ENCODE measurements at places on chromosomes 2 and 18. TPM values are rescaled to one million over a fixed set of nuclear protein-coding genes. Genes with fewer than 3 reads are reported as not detected.

- no peak for DNase-seq
- H3K27me3 ChIP-seq = peaks cover 8% of the 10 kb centered on the region
- no peaks in the 10 kb centered on the region for H3K4me1 ChIP-seq
- no peaks in the 10 kb centered on the region for H3K36me3 ChIP-seq
Observed at GRCh38 chr2:1483551-1483950, 70.3 kb downstream of the TPO start.

GRCh38 chr2:37318401-37318800 is 6.2 kb downstream of the PRKD3 start:
- H3K4me3 ChIP-seq = no peak overlapping the region
- no peaks in the 10 kb centered on the region for H3K27me3 ChIP-seq
- H3K4me1 ChIP-seq = no peaks in the 10 kb centered on the region
- no peak for DNase-seq
- no peak overlapping the region for H3K27ac ChIP-seq

- H3K36me3 ChIP-seq = no peaks in the 10 kb centered on the region
- no peak for DNase-seq
- no peak overlapping the region for H3K27ac ChIP-seq
- no peak overlapping the region for H3K4me3 ChIP-seq
Observed at GRCh38 chr2:212076456-212076855, 462.1 kb downstream of the ERBB4 start.

DNA sequence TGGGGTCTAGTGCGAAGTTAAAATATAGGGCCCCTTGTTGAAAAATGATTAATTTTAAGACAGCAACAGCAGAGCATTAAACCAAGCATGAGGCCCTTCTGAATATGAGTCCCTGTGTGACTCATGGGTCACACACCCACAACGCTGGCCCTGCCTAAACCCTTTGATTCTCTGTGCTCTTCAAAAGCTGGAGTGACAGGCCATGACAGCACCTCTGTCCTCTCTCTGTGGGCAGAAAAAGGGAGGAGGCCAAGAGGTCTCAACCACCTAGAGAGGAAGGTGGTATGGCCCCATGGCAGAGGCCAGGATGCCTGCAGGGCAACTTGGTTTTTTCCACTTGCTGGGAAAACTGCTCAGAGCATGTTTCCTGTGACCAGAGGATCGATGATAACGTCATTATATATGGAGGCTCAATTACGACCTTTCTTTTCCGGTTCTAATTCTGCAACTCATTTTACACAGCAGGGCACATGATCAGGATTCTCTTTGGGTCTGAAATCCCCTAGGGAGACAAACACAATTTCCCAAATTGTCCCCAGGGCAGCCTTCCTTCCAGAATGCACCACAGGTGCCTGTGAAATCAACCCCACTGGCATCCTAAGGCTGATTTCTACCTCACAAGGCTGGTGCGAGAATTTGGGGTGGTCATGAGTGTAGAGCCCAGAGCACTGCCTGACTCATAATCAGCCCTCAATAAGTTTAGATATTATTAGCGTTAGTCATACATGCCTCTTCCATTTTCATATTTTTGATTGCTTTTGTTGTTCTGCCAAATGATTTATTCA is 102.0 kb upstream of the PPP1CB start:
- H3K27ac ChIP-seq = no peak overlapping the region
- no peak overlapping the region for H3K4me3 ChIP-seq
- H3K36me3 ChIP-seq = no peaks in the 10 kb centered on the region
- no peaks in the 10 kb centered on the region for H3K27me3 ChIP-seq

- no peaks in the 10 kb centered on the region for H3K36me3 ChIP-seq
- no peaks in the 10 kb centered on the region for H3K27me3 ChIP-seq
- no peak overlapping the region for H3K4me3 ChIP-seq
- H3K4me1 ChIP-seq = no peaks in the 10 kb centered on the region
- no peak overlapping the region for H3K27ac ChIP-seq
Observed at GRCh38 chr18:57081899-57082298, 65.0 kb upstream of the BOD1L2 start.

- no peaks in the 10 kb centered on the region for H3K36me3 ChIP-seq
- H3K4me1 ChIP-seq = no peaks in the 10 kb centered on the region
- no peak overlapping the region for H3K4me3 ChIP-seq
- no peak for DNase-seq
Observed at GRCh38 chr2:118687192-118687591, 160.3 kb downstream of the EN1 start.

Gene MEP1B
- not detected for total RNA-seq

Gene ZRANB3
- total RNA-seq = 3.2 TPM
